Effector memory CD4-positive, alpha-beta T cell (primary cell): ENCODE measurements at places on chromosomes 3 and 15.

DNA sequence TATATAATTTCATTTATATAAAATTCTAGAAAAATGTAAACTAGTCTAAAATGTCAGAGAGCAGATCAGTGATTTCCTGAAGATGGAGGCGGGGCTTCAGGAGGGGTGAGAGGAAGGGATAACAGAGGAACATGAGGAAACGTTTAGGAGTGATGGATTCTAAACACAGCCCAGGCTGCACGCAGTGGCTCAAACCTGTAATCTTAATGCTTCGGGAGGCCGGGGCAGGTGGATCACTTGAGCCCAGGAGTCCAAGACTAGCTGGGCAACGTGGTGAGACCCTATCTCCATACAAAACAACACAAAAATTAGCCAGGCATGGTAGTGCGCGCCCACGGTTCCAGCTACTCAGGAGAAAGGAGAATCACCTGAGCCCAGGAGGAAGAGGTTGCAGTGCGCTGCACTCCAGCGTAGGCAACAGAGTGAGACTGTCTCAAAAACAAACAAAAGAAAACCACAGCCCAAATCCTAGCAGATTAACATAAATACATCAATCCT is 18.0 kb upstream of the IQCF1 start:
- no peaks in the 10 kb centered on the region for H3K4me1 ChIP-seq
- H3K4me3 ChIP-seq: no peak overlapping the region
- no peak overlapping the region for H3K27ac ChIP-seq
- DNase-seq: no peak
- no peaks in the 10 kb centered on the region for H3K36me3 ChIP-seq
- H3K27me3 ChIP-seq: no peaks in the 10 kb centered on the region

- H3K4me1 ChIP-seq: no peaks in the 10 kb centered on the region
- no peak overlapping the region for H3K27ac ChIP-seq
- no peak overlapping the region for H3K4me3 ChIP-seq
- H3K36me3 ChIP-seq: no peaks in the 10 kb centered on the region
Observed at GRCh38 chr3:194194757-194195085, 58.8 kb downstream of the HES1 start.

- H3K36me3 ChIP-seq: no peaks in the 10 kb centered on the region
- no peak for DNase-seq
- no peak overlapping the region for H3K4me3 ChIP-seq
- no peaks in the 10 kb centered on the region for H3K4me1 ChIP-seq
- no peak overlapping the region for H3K27ac ChIP-seq
Observed at GRCh38 chr3:100538339-100538706, 45.9 kb downstream of the TMEM45A start.

DNA sequence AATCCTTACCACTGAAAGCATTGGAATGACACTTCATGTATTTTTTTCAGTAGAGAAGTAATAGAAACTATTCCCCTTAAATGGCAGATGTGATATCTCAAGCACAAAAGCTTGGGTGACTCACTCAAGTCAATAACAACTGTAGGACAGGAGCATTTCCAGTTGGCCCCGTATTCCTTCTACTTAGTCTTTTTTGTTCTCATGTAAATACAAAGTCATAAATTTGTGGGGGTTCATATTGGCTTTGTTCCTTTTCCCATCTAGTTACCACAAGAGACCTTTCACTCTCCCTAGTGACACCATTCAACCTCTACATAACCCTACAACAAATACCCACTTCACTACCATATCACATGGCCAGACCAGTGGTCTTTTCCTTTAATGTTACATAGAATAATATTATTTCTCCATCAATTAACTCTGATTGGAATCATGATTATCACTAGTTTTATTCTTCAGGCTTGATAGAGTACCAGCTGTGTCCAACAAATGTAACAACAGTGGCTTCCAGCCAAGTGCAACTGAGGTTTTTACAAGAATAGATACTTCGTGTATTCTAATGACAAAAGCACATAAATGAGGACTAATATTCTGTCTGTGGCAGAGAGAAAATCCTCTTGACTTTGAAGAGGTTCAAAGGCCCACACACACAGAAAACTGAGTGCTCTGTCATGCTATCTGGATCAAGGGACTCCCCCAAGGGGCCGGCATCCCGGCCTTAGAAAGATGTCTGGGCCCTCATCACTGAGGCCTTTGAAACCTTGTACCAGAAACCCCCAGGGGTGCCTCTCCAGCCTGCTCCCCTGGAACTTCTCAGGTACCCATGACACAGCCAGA is 94.0 kb upstream of the THBS1 start:
- DNase-seq: no peak
- no peaks in the 10 kb centered on the region for H3K36me3 ChIP-seq
- no peak overlapping the region for H3K4me3 ChIP-seq
- H3K4me1 ChIP-seq: no peaks in the 10 kb centered on the region

- no peaks in the 10 kb centered on the region for H3K36me3 ChIP-seq
- peaks cover 2% of the 10 kb centered on the region for H3K27me3 ChIP-seq
- no peaks in the 10 kb centered on the region for H3K4me1 ChIP-seq
Observed at GRCh38 chr3:124248471-124249028, 256.6 kb upstream of the ROPN1 start.

- no peak overlapping the region for H3K27ac ChIP-seq
- peaks cover 4% of the 10 kb centered on the region for H3K4me1 ChIP-seq
- H3K36me3 ChIP-seq: no peaks in the 10 kb centered on the region
- no peaks in the 10 kb centered on the region for H3K27me3 ChIP-seq
- DNase-seq: no peak
Observed at GRCh38 chr3:14234251-14235002, 55.8 kb downstream of the LSM3 start.

DNA sequence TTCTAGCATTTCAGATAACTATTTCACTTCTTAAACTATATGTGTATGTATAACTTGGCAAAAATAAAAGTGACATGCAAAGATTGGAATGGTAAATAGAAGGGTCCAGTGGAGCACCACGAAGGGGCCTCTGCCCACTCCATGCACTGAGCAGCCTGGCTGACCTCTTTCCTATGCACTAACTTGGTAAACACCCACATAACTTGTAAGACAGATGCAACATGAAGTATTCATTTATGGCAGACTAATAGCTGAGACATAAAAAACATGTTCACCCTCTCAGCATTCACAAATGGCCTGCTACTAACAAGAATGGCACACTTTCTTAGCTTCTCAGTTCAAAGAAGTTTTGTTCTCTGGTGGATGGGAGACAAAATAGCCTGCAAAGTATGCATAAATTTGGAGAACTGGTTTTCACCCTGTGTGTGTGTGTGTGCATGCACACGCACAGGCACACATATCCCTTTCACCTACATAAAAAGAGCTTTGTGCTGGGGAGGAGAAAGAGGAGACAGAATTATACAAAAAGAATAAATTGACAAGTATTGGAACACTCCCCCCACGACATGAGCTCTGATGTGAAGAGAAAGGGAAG is 26.5 kb upstream of the RYK start:
- H3K27me3 ChIP-seq: no peaks in the 10 kb centered on the region
- no peak for DNase-seq
- H3K36me3 ChIP-seq: no peaks in the 10 kb centered on the region

DNA sequence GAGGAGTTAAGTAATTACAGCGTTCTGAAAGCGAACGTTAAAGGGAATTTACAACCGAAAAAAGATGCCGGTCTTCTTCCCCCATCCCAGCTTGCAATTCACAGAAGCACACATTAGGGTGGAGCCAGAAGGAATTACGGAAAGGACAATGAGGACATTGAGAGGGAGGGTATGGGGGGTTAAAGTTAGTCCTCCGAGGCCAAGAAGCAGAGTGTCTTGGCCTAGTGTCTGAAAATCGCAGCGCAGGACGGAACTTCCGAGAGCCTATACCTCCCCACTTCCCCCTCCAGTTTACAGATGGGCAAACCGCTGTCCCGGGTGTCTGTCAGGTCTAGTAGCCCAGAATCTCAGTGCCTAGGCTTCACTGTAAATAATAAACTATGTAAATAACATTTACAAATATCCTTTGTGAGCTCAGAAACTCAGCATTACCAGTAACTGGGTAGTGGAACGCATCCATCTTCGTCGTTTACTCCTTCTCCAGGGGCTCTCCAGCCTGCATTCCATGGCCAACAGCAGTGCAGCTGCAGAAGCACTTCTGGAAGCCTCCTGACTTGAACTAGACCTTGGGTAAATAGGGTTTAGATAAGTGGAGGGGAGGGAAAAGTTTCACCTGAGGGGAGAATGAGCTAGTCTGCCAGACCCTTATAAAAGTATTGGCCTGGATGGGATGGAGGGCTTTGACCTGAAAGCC is 922 bp downstream of the ADPRH start:
- H3K4me3 ChIP-seq: peak overlapping the region; percentile 69
- no peak for DNase-seq
- H3K4me1 ChIP-seq: peaks cover 6% of the 10 kb centered on the region
- peak overlapping the region; percentile 52 for H3K27ac ChIP-seq

GRCh38 chr15:59140422-59141226 is 35.7 kb downstream of the CCNB2 start:
- DNase-seq: no peak
- H3K36me3 ChIP-seq: no peaks in the 10 kb centered on the region
- no peak overlapping the region for H3K27ac ChIP-seq
- no peaks in the 10 kb centered on the region for H3K4me1 ChIP-seq

GRCh38 chr3:106750092-106750491 is 627.1 kb upstream of the CCDC54 start:
- no peak for DNase-seq
- H3K27me3 ChIP-seq: no peaks in the 10 kb centered on the region
- H3K4me3 ChIP-seq: no peak overlapping the region
- no peak overlapping the region for H3K27ac ChIP-seq

- H3K36me3 ChIP-seq: no peaks in the 10 kb centered on the region
- H3K4me3 ChIP-seq: no peak overlapping the region
- no peak for DNase-seq
- H3K4me1 ChIP-seq: peaks cover 1% of the 10 kb centered on the region
Observed at GRCh38 chr15:40430271-40430805, 10.4 kb upstream of the BAHD1 start.

DNA sequence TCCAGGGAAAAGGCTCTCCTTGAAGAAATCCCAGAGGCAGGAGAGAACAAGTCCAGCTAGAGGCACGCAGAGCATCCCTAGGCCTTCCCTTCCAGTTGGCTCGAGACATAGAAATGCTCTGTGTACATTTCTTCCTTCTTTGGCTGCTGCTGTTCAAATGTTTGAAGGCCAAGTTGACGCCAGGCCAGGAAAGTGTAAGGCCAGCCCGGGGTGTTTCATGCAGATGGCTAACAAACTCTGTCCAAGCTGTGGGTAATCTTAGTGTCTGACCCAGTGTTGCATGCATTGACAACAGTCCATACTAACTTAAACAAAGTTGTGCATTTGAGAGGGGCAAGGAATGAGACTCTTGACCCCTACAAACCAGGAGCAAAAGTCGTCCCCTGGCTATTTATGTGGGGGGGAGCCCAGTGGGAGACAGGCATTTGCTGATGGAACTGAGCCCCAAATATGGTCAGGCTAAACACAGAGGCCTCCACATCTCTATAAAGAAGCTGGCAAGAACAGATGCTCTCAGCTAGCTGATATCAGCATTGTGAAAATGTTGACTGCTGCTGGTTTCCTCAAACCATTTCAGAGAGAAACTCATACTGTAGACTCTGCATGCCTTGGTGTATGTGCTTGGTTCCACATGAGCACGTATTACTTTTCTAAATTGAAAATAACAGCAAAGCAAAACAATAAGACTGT is 139.5 kb downstream of the ADAMTS9 start:
- H3K4me3 ChIP-seq: no peak overlapping the region
- no peak overlapping the region for H3K27ac ChIP-seq
- H3K4me1 ChIP-seq: no peaks in the 10 kb centered on the region

- H3K4me1 ChIP-seq: no peaks in the 10 kb centered on the region
- no peaks in the 10 kb centered on the region for H3K36me3 ChIP-seq
- H3K27me3 ChIP-seq: no peaks in the 10 kb centered on the region
Observed at GRCh38 chr3:166522017-166522416, 684.8 kb upstream of the BCHE start.

DNA sequence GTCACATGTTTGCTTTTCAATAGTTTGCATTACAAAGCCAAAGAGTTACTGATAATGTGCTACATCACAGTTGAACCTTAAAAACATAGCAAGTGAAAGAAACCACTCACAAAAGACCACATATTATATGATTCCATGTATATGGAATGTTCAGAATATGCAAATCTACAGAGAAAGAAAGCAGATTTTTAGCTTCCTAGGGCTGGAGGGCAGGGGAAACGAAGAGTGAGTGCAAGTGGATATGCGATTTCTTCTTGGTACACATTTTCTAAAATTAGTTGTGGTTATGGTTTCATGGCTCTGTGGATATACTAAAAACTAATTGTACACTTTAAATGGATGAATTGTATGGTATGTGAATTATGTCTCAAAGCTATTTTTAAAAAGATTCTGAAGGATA is 4.0 kb upstream of the GBE1 start:
- DNase-seq: no peak
- H3K4me3 ChIP-seq: no peak overlapping the region
- H3K27me3 ChIP-seq: no peaks in the 10 kb centered on the region
- no peaks in the 10 kb centered on the region for H3K36me3 ChIP-seq

GRCh38 chr3:99972380-99973104 is 141.8 kb downstream of the FILIP1L start:
- H3K4me1 ChIP-seq: no peaks in the 10 kb centered on the region
- no peak overlapping the region for H3K4me3 ChIP-seq
- no peak overlapping the region for H3K27ac ChIP-seq
- H3K27me3 ChIP-seq: no peaks in the 10 kb centered on the region

DNA sequence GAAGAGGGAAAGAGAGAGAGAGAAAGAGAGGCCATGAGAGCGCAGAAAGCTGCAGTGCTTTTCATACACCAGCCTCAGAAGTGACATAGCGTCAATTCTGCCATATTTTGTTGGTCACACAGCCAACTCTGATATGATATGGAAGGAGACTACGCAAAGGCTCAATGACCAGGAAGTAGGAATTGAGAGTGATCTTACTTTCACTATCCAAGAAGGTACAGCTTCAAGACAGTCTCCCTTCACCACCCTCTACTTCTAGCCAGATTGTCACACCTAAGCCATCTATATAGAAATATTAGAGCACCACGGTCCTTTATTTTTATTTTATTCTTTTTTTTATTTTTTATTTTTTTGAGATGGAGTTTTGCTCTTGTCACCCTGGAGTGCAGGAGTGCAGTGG is 21.1 kb downstream of the PARP15 start:
- H3K36me3 ChIP-seq: peaks cover 10% of the 10 kb centered on the region
- no peaks in the 10 kb centered on the region for H3K27me3 ChIP-seq
- H3K4me3 ChIP-seq: no peak overlapping the region
- no peak for DNase-seq

- H3K27me3 ChIP-seq: no peaks in the 10 kb centered on the region
- H3K36me3 ChIP-seq: no peaks in the 10 kb centered on the region
- DNase-seq: no peak
- H3K4me1 ChIP-seq: no peaks in the 10 kb centered on the region
- no peak overlapping the region for H3K4me3 ChIP-seq
- H3K27ac ChIP-seq: no peak overlapping the region
Observed at GRCh38 chr3:191262650-191263049, 63.6 kb downstream of the OSTN start.
